ENCODE measurements at places on chromosomes 7 and 10.

DNA sequence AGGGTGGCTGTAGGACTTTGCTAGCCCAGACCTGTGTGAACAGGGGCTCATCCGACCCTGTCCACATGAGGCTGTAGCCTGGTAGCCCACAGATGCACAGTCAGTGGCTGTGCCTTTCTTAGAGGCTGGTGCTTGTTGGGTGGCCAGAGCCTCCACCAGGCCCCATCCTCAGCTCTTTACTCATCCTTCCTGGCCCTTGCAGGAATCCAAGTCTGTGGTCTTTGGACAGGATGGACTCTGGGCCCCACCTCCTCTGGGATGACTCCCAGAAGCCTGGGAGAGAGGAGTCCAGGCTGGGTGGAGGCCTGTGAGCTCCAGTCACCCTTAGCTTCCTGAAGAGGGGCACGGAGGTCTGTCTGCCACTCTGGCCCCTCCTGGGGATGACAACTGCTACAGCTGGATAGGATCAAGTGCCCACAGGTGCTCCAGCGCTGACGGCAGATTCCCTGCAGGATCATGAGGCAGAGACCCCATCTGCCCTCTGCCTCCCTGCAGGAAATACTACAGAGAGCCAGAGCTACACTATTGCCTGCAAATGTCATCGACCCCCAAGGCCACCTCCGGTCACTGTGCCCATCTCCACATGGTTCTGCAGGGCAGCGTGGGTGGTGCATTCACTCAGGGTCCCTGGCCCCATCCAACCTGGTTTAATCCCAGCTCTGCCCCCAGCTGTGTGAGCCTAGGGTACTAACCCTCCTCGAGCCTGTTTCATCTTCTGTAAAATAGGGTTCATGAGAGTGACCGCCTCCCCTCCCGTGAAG is 114.5 kb downstream of the PTPN20 start:
- DNase-seq = no peak

DNA sequence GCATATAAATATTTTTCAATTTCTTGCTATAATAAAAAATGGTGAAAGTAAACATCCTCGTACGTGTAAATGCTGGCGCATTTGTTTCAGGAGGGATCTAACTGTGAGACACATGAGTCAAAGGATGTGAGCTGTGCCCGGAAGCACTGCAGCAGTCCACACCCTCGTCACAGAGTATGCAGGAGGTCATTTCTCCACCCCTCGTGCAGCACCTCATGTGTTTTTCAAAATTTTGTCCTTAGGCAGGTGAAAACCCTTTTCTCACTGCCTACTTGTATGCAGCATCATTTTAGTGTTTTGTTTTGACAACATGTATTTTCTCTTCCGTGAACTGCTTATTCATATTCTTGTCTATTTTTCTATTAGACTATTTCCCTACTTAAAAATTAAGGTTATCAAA is 162.7 kb downstream of the AVL9 start:
- DNase-seq = no peak

GRCh38 chr10:91049296-91049987 is 128.6 kb upstream of the ANKRD1 start:
- DNase-seq = no peak

- no peak for DNase-seq
These were observed 138.4 kb downstream of the PAXIP1 start for GRCh38 chr7:154864523-154864891.

DNA sequence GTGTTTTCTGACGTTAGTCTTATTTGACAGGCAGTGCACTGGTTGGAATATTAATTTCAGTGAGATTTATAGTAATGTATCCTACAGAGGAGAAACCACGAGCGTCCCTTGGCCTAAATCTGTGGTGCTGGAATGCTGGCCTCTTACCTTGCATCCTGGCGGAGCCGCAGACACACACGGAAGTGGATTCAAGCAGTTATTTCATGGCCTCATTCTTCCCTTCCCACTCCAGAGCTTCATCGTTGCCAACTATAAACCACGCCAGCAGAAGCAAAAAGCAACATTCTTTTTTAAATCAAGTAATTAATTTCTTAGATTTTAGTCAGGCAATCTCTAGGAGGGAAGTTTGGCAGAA is 13.1 kb downstream of the WIPI2 start:
- no peak for DNase-seq

DNA sequence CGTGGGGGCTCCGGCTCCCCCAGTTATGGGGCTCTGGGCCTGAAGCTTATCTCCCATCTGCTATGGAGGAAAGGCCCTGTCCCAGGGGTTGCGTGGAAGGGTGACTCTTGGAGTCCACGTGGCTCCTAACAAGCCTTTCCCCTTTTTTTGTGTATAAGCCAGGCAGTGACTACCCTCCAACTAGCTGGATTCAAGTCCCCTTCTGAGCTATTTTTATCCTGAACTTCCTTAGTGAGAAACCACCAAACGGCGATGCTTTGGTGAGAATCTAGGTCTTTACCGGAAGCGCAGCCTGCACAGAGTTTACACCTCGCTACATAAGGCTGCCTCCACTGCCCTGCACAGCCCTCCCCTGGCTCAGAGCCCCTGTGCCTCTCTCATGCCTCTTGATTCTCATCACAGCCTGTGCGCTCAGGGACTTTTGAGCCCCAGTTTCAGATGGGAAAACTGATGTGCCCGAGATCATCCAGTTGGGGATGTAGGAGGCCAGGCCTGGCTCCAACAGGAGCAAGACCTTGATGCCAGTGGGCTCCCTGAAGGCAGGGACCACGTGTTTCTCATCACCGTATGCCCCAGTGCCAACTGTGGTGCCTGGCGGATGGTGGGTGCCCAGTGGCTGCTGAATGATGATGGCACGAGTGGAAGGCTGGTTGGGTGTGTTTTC is 102.3 kb upstream of the PPIF start:
- no peak for DNase-seq
